ENCODE measurements at places on chromosomes 12 and 14.

DNA sequence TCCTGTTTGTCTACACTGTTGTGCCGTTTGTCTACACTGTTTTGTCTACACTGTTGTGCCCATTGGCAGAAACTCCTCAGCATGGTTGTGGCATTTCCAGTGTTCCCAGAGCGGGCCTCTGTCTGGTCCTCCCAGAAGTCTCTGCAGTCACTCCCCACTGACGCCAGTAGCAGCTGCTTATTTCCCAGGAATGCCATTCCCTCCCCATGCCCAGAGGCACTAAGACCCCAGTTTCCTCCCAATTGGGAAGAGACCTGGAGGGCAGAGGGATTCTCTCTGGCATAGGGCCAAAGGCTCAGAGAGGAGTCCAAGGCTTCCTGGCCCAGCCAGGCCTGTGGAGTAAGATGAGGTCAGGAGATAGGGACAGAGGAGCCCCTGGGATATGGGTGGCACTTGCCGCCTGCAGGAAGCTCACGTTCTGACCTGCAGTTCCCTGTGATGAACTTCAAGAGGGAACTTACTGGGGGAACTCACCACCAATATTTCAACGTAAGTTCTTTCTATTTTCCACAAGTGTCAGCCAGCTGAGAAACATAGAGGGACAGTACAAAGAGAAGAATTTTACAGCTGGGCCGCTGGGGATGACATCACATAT, 69.1 kb downstream of the TNFAIP2 start:
- DNase-seq = no peak

DNA sequence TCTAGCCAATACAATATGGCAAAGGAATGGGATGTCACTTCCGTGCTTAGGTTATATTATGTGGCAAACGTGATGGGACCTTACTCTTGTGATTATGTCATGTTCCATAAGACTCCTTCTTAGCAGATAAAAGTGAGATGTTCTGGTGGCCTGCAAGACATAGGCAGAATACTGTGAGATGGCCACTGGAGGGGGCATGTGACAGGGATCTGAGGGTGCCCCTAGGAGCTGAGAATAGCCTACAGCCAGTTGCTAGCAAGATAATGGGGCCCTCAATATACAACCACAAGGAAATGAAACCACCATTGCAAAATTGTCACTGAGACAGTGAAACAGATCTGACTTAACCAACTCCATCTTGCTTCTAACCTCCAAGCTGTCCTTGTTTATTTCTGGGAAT, 151.4 kb upstream of the SSTR1 start:
- no peak for DNase-seq

GRCh38 chr12:45402288-45402687, 186.4 kb downstream of the ANO6 start:
- no peak for DNase-seq

DNA sequence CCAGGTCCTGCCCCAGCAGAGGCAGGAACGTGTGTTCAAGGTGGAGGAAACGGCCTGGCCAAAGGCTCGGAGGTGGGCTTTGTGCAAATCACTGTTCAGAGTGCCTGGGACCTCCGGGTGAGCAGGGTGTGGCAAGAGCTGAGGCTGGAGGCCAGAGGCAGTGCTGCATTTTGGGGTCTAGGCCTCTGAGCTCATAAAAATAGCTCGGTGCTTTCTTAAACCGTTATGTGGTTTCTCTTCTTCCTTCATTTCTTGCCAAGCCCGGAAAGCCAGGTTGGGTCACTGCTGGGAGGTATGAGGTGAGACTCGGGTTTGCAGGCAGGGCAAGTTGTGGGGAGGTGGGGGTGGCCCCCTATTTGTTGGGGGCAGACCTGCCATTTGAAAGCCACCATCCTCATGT, 178.8 kb upstream of the MYL2 start:
- DNase-seq = no peak

DNA sequence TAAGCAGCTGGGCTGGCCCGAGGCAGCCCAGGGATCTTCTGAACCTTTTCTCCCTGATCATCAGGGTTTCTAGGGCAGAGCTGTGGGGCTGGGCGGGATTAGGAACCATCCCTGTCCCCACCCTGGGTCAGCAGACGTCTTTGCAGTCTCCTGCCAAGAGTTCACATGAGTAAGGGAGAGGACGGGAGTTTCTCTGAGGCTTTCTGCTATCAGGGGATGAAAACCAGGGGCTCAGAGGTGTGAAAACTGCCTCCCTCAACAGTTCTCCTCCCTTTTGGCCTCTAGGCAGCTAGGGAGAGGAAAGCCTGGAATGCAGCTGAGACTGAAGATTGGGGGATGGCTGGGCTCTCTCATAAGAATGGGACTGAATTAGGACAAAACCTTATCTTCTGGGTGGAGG, 7.9 kb downstream of the ZNF385A start:
- no peak for DNase-seq

- DNase-seq = no peak
These were observed 210.7 kb upstream of the TMEM132C start for GRCh38 chr12:128056136-128056801.

GRCh38 chr12:42469355-42470175, 120.0 kb downstream of the PRICKLE1 start:
- DNase-seq = no peak

- no peak for DNase-seq
These were observed 108.8 kb downstream of the KITLG start for GRCh38 chr12:88471331-88472045.

DNA sequence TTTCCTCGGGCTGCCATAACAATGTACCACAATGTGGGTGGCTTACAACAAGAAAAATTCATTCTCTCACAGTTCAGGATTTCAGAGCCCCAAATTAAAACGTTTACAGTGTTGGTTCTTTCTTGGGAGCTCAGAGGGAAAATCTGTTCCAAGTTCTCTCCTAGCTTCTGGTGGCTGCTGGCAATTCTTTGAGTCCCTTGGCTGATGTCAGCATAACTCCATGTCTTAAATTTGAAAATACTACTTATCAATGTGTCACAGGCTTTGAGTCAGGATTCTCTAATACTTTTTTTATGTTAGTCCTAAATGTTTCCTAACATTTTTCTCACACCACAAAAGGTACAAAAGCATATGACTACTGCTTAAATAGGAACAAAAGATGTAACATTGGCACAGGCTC, 198.4 kb upstream of the ATXN7L3B start:
- DNase-seq = peak; percentile 64

DNA sequence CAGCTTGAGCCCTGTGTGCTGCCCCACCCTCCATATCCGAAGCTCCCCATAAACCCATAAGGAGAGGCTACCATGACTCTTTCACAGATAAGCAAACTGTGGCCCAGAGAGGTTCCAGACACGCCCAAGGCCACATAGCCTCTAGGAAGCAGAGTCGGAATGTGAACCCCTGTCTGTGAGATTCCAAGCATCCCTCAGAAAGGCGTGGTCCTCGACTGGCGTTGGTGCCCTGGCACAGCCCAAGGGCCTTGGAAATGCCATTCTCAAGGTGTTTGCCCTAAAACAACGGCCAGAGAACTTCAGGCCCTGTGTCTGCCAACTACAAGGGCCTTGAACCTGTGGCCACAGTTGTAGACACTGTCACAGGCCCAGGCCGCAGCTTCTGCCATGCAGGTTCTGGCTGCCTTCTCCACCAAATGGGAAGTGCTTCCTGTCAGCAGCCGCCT, 8.5 kb upstream of the DIO3 start:
- no peak for DNase-seq

- DNase-seq = no peak
These were observed 228.1 kb downstream of the KCNC2 start for GRCh38 chr12:74981541-74981940.

- no peak for DNase-seq
These were observed 76.1 kb downstream of the METTL25 start for GRCh38 chr12:82434392-82434911.

GRCh38 chr14:89641495-89642175, 224.6 kb upstream of the FOXN3 start:
- no peak for DNase-seq

Data from SJSA1 (cell line).